ENCODE measurements at places on chromosomes 5 and 9.

GRCh38 chr5:17069995-17070511, 134.0 kb upstream of the MYO10 start:
- no peak for DNase-seq

DNA sequence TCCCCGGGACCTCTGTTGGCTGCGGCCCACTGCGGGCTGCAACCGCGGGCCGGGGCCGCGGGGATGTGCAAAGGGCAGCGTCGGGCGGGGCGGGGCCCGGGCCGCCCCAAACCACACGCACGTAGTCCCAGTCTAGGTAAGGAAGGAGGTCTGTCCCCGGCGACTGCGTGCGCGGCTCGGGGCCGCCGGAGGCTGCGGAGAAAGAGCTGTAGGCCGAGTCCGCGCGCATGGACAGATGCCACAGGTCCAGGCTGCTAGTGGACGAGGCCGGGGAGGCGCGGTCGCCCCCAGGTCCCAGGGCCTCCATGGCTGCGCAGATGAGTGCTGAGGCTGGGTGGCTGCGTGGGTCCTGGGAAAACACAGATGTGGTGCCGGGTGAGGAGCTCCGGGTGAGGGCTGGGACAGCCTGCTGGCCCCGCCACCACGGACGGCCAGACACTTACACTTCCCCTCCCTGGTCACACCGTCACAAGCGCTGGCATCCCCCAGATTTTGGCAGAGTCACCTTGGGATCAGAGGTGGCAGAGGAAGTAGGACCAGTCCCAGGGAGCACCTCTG, 4.5 kb downstream of the SHROOM1 start:
- DNase-seq, result no peak

GRCh38 chr5:120464627-120465435, 731 bp downstream of the PRR16 start:
- DNase-seq, result no peak

GRCh38 chr9:95409650-95410426, 92.3 kb upstream of the FANCC start:
- no peak for DNase-seq

DNA sequence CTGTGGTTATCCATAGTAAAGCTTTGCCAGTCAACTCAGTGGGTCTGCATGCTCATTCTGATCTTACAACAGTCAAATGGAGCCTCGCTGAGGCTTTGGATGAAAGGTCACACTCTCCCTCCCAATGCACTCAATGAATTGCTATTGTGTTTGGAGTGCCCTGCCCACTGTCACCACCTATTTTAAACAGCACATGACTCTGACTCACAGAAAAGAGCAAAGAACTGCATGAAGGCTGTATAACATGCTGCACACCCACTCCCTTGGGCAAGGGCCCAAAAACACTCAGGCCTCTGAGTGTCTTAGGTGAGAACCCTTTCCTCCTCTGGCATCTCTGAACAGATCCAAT, 118.7 kb upstream of the CCDC112 start:
- DNase-seq, result no peak

DNA sequence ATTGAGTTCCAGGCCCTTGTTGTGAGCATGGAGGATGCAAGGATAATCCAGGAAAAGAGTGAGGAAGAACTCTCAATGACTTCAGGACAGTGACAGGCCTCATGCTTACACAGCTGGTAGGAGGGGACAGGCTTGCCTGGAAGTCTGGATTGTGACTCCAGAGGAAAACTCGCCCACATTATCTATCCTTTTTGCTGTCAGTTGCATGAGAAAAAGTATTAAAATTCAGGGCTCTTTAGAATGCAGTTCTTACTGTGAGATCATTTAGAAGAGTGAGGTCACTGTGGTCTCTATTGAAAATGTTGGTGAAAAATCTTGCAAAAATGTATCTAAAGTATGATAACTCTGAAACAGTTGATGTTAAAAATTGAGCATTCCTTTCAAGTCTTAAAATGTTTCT, 30.5 kb downstream of the NTRK2 start:
- DNase-seq, result no peak

DNA sequence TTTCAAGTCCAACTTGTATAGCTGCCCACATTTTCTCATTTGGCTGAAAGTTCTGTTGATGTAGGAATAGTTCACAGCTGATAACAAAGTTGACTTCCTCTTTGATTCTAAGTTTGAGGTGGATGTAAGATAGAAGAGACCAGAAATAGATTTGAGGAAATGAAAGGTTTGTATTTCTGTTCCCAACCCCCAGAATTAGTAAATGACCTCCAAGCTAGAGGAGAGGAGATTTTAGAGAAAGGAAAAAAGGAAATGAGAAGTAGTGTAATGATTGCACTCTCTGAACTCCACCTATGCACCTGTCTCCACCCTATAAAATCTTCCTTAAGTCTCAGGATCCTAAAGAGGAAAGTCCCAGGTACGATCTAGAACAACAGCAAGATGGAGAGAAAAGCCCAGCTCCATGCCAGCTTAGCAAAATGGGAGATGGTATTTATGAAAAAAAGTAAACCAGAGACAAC, 130.4 kb upstream of the POC5 start:
- DNase-seq, result no peak

- no peak for DNase-seq
Measured at GRCh38 chr5:57681942-57682341, 199.3 kb upstream of the ACTBL2 start.

- DNase-seq, result no peak
Measured at GRCh38 chr5:150627731-150628545, 12.5 kb upstream of the SYNPO start.

GRCh38 chr5:149916334-149917072, 28.1 kb downstream of the PDE6A start:
- DNase-seq, result no peak

DNA sequence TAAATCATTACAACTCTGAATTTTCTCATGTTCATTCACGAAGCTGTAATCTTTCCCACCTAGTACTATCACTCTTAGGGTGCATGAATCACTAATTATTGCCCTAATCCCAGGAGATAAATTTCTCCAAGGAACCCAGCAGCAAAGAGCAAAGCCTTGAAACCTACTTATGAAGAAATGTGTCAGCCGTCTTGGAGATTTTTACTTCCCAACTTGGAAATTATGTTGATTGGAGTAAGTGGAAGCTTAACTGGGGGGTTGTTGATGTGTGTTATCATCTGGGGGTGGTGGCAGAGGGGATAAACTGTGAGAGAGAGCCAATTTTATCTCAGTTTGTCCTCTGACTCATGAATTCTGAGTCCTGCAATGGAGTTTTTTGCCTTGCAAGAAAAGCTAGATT, 440.5 kb upstream of the WWC1 start:
- DNase-seq, result no peak

GRCh38 chr5:165201369-165201768, 1696.0 kb downstream of the MAT2B start:
- DNase-seq, result no peak

DNA sequence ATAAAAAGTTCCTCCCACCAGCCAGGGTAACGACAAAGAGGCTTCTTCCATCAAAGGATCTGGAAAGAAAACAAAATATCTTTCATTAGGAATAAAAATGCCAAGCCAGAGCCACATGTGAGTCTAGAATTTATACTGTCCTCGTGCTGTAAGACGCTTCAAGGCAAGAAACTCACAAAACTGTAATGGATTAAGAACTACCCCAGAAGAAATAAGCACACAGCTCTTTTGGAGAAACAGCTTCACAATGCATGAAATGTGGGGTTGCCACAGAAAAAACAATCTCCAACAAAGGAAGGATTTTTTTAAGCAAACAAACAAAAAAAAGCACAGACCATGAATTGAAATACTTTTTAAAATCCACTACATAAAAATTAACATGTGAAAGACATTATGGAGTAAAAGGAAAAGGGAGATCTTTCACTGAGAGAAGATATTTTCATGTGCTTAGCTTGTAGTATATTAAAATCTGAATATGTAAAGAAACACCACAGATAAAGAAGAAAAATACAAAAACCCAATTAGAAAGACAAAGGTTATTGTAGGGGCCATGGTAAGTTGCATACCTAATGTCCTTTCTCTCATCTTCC, 140.5 kb upstream of the NFIL3 start:
- no peak for DNase-seq

DNA sequence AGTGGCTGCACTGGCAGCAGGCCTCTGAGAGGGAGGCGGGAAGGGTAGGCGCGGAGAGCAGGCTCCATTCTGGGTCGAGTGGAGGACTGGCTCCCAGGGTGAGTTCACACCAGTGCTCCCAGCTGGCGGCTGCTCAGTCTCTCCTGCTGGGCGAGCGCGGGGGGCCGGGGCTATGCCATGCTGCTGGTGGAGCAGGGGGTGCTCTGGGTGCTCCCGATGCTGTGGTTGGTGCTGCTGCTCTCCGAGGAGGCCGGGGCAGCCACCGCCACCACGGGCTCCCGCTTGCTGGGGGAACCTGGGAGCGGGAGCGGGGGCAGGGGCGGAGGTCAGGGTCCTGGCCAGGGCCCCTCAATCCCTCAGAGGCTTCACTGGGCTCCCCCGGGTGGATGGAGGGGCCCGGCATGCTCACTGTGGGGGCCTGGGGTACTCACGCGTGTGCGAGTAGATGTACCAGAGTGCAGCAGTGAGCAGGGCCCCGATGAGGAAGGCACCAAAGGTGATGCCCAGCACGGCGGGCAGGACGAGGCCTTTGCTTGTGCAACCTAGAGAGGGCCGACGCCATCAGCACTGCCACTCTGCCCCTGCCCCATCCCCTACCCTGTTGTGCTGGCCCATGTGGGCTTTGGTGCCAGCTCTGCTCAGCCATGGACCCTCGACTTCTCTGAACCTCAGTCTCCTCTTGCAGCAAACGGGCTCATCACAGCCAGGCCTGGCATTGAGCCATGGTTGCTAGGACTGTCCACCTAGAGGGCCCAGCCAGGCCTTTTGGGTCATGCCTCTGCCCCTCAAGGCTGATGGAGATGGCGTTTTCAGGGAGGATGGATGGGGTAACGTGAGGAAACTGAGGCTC, 13.1 kb downstream of the FPGS start:
- no peak for DNase-seq

GRCh38 chr9:89171693-89172092, 6.9 kb downstream of the SHC3 start:
- no peak for DNase-seq

DNA sequence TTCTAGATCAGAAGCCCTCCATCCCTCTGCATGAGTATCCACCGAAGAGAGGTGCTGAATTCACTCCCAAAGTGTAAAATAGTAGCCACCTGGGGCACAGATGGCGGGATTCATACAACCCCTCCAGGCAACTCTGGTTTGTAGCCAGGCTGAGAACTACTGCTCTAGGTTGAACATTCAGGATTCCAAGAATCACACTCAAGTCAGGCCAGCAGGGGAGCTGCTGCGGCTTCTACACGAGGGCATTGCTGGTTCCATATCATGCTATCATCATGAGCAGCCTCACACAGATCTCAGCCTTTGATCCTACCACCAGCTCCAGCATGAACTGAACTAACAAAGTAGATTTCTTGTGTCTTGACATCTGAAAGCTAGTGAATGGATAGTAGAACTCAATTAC, 367.9 kb downstream of the DIRAS2 start:
- no peak for DNase-seq

DNA sequence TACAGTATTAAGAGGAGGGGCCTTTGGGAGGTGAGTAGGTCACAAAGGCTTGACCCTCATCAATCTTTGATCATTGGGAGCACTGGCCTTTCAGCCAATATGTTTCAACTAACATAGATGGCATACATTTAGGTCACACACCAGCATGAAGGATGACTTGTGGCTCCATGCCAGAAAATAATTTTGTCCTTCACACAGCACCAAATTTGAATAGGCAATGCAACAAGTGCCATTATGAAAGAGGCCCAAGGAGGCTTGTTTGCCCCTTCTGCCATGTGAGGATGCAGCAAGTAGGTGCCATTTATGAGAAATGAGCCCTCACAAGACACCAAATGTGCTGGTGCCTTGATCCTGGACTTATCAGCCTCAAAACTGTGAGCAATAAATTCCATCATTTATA, 81.1 kb downstream of the JAKMIP2 start:
- no peak for DNase-seq

DNA sequence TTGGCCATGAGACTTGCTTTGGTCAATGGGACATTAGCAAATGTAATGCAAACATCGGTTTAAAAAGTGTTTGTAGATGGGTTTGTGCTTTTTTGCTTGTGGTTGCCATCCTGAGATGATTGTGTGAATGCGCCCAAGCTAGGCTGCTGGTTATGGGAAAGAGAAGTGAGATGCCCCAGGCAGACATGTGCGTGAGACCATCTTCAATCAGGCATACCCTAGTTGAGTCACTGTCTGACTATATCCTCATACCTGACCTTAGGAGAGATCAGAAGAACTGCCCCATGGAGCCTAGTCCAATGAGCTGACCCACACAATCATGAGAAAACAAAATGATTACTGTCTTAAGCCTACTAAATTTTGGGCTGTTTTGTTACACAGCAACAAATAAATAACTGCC, 36.8 kb upstream of the ZNF608 start:
- no peak for DNase-seq

GRCh38 chr9:114722081-114722621, 40.2 kb upstream of the TEX48 start:
- DNase-seq, result no peak

GRCh38 chr9:84597131-84597530, 72.4 kb upstream of the NTRK2 start:
- DNase-seq, result no peak

GRCh38 chr5:156582193-156582598, 255.2 kb downstream of the SGCD start:
- DNase-seq, result no peak

DNA sequence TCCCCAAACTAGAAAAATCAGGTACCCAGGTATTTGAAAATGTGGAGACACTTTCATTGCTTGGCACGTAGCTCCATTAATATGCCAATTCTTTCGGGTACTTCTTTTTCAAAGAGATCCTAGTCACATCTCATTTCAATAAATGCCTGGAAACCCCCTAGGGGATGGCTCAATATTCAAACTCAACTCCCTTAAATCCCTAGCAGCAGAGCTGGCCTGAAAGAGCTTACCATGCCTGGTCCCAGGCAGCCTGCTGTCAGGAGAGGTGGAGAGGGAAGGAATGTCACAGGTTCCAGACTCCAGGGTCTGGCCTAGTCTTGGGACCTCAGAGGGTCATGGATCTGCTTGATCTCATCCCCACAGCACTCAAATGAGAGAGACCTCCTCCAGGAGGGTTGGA, 187.1 kb downstream of the SPOCK1 start:
- DNase-seq, result no peak

DNA sequence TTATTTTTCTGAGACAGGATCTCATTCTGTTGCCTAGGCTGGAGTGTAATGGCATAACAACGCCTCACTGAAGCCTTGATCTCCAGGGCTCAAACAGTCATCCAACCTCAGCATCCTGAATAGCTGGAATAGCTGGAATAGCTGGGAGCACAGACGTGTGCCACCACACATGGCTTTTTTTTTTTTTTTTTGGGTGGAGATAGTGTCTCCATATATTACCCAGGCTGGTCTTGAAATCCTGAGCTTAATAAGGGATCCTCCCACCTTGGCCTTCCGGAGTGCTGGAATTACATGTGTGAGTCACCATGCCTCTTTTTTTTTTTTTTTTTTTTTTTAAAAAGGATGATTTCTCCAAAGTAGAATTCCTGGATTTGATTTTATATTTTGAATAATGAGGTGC, 60.7 kb downstream of the NSD1 start:
- no peak for DNase-seq
